ENCODE measurements at places on chromosomes 2 and 18. TPM values are rescaled to one million over a fixed set of nuclear protein-coding genes. Genes with fewer than 3 reads are reported as not detected.

The REG1B gene
- not detected for total RNA-seq

The INHBB gene
- 269 TPM for total RNA-seq

The CYP26B1 gene
- 3.9 TPM for total RNA-seq

The RIT2 gene
- not detected for total RNA-seq

The PTPRN gene
- not detected for total RNA-seq

- H3K27me3 ChIP-seq = no peaks in the 10 kb centered on the region
- no peak overlapping the region for H3K4me3 ChIP-seq
- no peak for DNase-seq
- no peaks in the 10 kb centered on the region for H3K36me3 ChIP-seq
These were observed 270.8 kb upstream of the PARD3B start for GRCh38 chr2:204274429-204274828.

DNA sequence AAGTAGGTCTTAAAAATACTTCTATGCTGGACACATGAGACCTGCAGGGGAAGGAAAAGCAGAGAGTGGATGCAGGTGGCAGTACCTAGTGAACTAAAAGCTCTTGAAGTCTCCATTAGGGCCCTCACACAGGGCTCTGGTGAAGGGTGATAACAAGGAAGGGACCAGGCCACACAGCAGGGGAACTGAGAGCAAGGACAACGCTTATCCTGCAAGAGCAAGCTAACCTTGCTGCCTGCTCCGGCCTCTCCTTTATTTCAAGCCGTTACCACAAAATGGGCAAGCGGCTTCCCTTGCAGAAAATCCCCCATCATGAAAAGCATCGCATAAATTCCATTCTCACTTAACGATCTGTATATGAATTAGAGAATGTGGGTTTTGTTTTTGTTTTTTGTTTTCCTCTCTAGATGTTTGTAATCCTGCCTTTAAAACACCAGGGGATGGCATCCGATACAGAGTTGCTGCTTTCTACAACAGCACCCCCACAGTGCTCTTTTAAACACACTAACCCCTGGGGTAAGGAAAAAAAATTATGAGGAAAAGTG lies 64.5 kb downstream of the CACNB4 start:
- no peak for DNase-seq
- no peak overlapping the region for H3K4me3 ChIP-seq

DNA sequence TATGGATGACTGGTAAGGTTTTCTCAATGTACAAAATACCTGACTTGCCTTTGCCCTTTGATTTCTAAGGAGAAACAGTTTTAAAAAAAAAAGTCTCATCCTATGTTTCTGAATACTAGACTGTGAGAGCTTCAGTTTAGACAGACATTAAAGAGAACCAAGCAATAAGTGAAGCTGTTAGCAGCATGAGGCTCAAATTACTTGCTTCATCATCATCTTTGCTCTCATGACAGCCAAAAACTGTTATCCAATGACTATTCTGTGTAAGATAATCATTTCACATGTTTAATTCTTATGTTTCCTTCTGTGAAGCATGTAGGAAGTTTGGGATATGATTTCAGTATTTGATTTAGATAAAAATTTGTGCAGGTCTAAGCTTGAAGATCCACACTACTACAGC lies 129.2 kb downstream of the COMMD1 start:
- no peak for DNase-seq
- no peak overlapping the region for H3K4me3 ChIP-seq
- H3K27me3 ChIP-seq = no peaks in the 10 kb centered on the region
- H3K27ac ChIP-seq = no peak overlapping the region
- peaks cover 11% of the 10 kb centered on the region for H3K4me1 ChIP-seq

- H3K4me3 ChIP-seq = no peak overlapping the region
- no peaks in the 10 kb centered on the region for H3K4me1 ChIP-seq
- no peaks in the 10 kb centered on the region for H3K36me3 ChIP-seq
- H3K27me3 ChIP-seq = no peaks in the 10 kb centered on the region
- H3K27ac ChIP-seq = no peak overlapping the region
These were observed 137.4 kb downstream of the CALCRL start for GRCh38 chr2:187310701-187311100.

- H3K4me1 ChIP-seq = peaks cover 45% of the 10 kb centered on the region
- peak; percentile 30 for DNase-seq
- no peak overlapping the region for H3K27ac ChIP-seq
- H3K36me3 ChIP-seq = no peaks in the 10 kb centered on the region
- H3K4me3 ChIP-seq = no peak overlapping the region
- H3K27me3 ChIP-seq = no peaks in the 10 kb centered on the region
These were observed 100.2 kb upstream of the CDC42EP3 start for GRCh38 chr2:37771600-37772088.

DNA sequence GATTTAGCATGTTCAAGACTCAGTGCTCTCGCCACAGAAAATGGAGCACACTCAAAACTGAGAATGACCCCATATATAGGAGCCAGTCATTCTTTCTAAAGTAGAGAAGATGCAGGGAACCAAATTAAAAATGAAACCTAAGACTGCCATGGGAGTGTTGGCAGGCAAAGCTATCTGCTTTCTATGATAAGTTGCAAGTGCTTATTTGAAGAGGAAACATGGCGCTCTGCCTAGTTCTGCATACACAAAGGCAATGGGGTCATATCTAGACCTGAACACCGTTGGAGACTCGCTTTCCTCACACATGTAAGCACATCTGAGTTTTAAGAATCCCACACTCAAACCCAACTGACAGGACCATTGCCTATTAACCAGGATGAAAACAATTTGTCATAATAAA lies 292.5 kb downstream of the ALK start:
- H3K4me3 ChIP-seq = no peak overlapping the region
- no peak for DNase-seq
- H3K27ac ChIP-seq = peak overlapping the region; percentile 99

DNA sequence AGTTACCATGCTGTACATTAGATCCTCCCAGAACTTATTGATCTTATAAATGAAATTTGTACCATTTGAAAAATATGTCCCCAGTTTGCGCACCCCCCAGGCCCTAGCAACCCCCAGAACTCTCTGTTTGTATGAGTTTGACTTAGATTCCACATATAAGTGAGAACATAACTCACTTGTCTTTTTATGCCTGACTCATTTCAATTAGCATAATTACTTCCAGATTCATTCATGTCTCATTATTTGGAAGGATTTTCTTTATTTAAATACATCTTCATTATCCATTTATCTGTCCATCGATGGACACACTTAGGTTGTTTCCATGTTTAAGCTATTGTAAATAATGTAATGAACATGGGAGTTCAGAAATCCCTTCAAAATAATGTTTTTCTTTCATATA lies 705.9 kb downstream of the CCDC85A start:
- H3K36me3 ChIP-seq = no peaks in the 10 kb centered on the region
- H3K27me3 ChIP-seq = peaks cover 18% of the 10 kb centered on the region
- H3K4me1 ChIP-seq = no peaks in the 10 kb centered on the region
- no peak overlapping the region for H3K27ac ChIP-seq
- no peak for DNase-seq

DNA sequence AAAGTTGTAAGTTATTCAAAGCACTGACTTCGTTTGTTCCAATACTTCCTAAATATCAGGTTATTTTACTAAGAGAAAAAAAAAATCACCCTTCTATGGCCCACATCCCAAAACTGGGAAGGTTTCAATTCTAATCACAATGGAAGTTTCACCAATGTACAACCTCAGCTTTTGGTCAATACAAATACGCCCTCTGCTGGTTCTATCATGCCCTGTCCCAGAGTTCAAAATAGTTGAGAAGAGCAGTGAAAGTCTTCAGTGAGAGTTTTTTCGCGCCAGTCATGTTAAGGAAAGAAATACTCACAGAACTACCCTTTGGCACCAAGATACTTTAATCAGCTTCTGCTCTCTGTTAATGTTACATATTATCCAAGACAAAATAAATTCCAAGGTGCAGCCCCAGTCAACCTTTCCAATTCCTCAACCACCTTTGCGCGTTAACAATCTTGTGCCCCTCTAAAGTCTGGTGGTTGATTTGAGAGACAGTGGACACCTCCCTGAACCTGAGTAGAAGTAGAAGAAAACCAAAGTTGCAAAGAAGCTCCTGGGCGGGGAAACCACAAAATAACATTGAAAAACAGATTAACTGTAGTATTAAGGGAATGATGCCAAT lies 59.9 kb downstream of the SUMO1 start:
- no peak overlapping the region for H3K4me3 ChIP-seq
- H3K4me1 ChIP-seq = no peaks in the 10 kb centered on the region
- H3K27me3 ChIP-seq = no peaks in the 10 kb centered on the region
- no peaks in the 10 kb centered on the region for H3K36me3 ChIP-seq
- H3K27ac ChIP-seq = no peak overlapping the region

GRCh38 chr2:28633746-28634145 lies 117.9 kb upstream of the PPP1CB start:
- H3K27me3 ChIP-seq = no peaks in the 10 kb centered on the region
- no peaks in the 10 kb centered on the region for H3K36me3 ChIP-seq
- peak overlapping the region; percentile 94 for H3K27ac ChIP-seq
- peaks cover 26% of the 10 kb centered on the region for H3K4me1 ChIP-seq
- 0 out of 2 replicates have a peak overlapping the region, but pooled peaks have one; percentile 25 for H3K4me3 ChIP-seq
- DNase-seq = peak; percentile 98

Measured in PC-3 (cell line).